ENCODE measurements at places on chromosomes 1 and 21.

GRCh38 chr1:93283496-93283895, 62.2 kb upstream of the DR1 start:
- no peak for DNase-seq

GRCh38 chr1:84995484-84996334, 1.2 kb downstream of the MCOLN2 start:
- DNase-seq = no peak

DNA sequence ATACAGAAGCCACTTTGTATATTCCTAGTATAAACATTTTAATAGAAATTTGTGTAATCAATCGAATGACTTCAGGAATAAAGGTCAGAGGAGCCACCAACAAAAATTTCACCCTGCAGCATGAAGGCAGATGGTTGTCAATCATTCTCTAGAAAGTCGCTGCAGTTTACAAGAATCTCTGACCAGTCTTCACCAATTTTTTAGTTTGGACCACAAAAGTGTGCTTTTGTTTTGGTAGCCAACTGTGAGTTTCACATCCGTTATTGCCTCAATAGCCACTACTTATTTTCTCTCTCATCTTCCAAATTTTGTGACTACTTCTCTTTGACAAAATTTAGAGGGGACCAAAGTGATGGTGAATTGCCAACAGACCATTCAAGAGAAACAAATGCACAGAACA, 1155.6 kb downstream of the AMY1C start:
- DNase-seq = no peak

DNA sequence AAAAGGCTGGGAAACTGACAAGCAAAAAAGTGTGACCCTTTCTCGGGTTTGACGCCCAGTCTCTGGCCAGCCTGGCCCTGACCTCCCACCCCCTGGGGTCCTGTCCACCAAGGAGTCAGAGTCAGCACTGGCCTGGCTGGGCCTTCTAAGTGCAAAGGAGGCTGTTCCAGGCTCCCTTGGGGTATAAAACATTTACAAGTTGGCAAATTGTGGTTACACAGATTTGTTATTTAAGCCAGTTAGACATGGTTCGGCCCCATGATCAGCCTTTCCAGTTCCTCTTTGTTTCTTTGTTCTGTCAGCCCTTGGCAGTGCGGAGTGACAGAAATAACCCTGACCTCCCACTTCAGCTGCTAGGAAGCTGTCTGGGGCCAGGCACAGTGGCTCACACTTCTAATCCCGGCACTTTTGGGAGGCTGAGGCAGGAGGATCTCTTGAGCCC, 161.6 kb upstream of the RAB4A start:
- no peak for DNase-seq

All from fibroblast of the conjunctiva (primary cell).